ENCODE measurements at places on chromosomes 3 and 15.

GRCh38 chr3:139585820-139586219, 46.3 kb upstream of the RBP1 start:
- no peak for DNase-seq

DNA sequence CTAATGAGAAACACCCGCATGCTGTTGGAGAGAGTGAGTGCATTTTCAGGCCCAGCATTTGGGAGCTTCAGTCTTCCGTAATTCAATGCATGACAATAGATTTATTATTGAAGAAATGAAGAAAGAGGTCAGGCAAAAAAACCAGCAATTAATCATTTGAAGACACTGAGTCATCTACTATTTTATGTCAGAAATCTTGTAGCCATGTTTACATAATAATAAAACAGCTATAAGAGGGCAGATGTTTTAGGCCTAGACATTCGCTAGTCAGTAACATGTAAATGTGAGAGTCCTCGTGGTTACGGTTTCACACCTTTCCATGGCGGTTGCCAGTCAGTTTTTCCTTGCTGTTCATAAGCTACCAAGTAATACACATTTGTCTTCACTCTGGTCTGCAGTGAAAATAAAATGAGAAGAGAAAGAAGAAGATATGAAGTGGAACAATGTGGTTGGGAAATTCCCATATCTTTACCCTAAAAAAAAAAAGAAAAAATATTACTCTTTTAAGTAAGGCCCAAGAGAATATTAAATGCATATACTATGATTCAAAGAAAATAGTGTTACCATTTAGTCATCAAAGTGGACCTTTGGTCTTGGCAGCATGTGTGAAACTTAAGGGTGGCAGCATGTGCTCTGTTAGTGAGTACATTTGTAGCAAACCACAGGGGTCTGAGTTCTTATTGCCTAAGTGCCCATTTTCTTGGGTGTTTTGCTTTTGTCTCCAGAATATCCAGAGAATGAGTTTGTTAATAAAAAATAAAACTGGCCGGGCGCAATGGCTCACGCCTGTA, 140.5 kb upstream of the TBL1XR1 start:
- no peak for DNase-seq

DNA sequence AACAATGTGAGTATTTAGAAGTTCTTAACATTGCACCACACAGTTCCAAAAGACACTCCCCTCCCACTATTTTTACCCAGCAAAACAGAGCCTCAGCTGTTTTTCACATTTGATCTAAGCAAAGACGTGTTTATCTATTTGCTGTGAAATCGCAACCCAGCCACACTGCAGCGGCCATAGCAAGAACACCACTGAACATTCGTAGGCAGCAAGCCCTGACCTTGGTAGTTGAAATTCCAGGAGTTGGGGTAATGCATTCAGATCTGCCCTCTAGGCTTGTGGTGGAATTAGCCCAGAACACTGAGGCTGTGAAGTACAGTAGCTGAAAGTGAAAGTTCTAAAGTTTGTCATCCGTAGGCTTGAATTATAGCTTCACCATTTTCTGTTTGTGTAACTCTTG, 17.1 kb upstream of the SLC24A5 start:
- no peak for DNase-seq

GRCh38 chr15:35067496-35068347, 17.4 kb downstream of the NANOGP8 start:
- DNase-seq: no peak

- no peak for DNase-seq
Observed at GRCh38 chr3:149224736-149225594, 3.3 kb upstream of the CP start.
